ENCODE measurements at places on chromosomes 5 and 9. TPM values are rescaled to one million over a fixed set of nuclear protein-coding genes. Genes with fewer than 3 reads are reported as not detected.

DNA sequence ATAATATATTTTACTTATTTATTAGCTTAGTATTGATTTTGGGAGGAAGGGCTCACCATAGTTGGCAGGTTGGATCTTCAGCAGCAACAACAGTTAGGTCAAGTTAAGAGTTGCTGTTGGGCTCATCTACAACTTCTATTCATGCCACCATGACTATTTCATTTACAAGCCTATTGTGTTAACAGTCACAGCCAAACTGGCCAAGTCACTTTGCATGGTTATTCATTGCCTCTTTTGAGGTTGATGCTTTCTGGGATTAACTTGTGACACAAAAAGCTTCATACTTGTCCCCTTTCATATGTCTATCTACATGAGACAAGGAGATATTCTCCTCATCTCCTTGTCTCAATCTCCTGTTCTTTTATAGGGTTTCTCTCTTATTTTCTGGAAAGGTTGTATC lies 98.3 kb downstream of the WDR70 start:
- no peaks in the 10 kb centered on the region for H3K4me1 ChIP-seq
- DNase-seq = no peak
- H3K27me3 ChIP-seq = no peaks in the 10 kb centered on the region
- no peak overlapping the region for H3K4me3 ChIP-seq

DNA sequence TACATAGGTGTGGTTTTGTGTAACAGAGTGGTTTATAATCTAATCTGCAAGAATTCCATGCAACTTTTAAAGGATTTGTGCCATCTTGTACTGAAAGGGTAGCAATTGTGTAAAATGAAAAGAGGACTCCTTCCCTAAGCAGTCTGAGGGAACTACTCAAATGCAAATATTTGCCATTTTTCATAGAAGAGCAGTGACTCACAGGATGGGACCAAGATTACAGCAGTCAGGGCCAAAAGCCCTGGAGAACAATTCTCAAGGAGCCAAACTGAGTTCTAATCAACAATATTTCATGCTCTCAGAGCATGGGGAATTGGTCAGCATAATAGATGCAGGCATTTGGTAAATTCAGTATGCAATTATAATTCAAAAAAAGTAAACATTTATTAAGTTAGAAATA lies 495.8 kb downstream of the CHSY3 start:
- H3K4me3 ChIP-seq = no peak overlapping the region
- H3K27me3 ChIP-seq = no peaks in the 10 kb centered on the region
- H3K4me1 ChIP-seq = peaks cover 4% of the 10 kb centered on the region
- no peak overlapping the region for H3K27ac ChIP-seq
- H3K36me3 ChIP-seq = no peaks in the 10 kb centered on the region

- no peak overlapping the region for H3K27ac ChIP-seq
- H3K36me3 ChIP-seq = no peaks in the 10 kb centered on the region
- H3K27me3 ChIP-seq = no peaks in the 10 kb centered on the region
- H3K4me1 ChIP-seq = peaks cover 13% of the 10 kb centered on the region
Measured at GRCh38 chr5:80933036-80933435, 27.1 kb upstream of the RASGRF2 start.

GRCh38 chr5:67435032-67435431 lies 238.4 kb upstream of the CD180 start:
- no peak overlapping the region for H3K4me3 ChIP-seq
- DNase-seq = no peak
- no peaks in the 10 kb centered on the region for H3K36me3 ChIP-seq
- H3K27ac ChIP-seq = no peak overlapping the region
- H3K27me3 ChIP-seq = no peaks in the 10 kb centered on the region
- no peaks in the 10 kb centered on the region for H3K4me1 ChIP-seq

- no peaks in the 10 kb centered on the region for H3K27me3 ChIP-seq
- no peak for DNase-seq
- no peaks in the 10 kb centered on the region for H3K4me1 ChIP-seq
- H3K27ac ChIP-seq = no peak overlapping the region
- no peaks in the 10 kb centered on the region for H3K36me3 ChIP-seq
Measured at GRCh38 chr5:77011498-77011897, 18.7 kb upstream of the AGGF1 start.

EQTN gene
- not detected for total RNA-seq

- no peaks in the 10 kb centered on the region for H3K36me3 ChIP-seq
- H3K4me3 ChIP-seq = no peak overlapping the region
- no peaks in the 10 kb centered on the region for H3K4me1 ChIP-seq
- no peaks in the 10 kb centered on the region for H3K27me3 ChIP-seq
- no peak for DNase-seq
Measured at GRCh38 chr5:104594850-104595249, 1032.3 kb upstream of the NUDT12 start.

PCDHA1 gene
- not detected for total RNA-seq

DNA sequence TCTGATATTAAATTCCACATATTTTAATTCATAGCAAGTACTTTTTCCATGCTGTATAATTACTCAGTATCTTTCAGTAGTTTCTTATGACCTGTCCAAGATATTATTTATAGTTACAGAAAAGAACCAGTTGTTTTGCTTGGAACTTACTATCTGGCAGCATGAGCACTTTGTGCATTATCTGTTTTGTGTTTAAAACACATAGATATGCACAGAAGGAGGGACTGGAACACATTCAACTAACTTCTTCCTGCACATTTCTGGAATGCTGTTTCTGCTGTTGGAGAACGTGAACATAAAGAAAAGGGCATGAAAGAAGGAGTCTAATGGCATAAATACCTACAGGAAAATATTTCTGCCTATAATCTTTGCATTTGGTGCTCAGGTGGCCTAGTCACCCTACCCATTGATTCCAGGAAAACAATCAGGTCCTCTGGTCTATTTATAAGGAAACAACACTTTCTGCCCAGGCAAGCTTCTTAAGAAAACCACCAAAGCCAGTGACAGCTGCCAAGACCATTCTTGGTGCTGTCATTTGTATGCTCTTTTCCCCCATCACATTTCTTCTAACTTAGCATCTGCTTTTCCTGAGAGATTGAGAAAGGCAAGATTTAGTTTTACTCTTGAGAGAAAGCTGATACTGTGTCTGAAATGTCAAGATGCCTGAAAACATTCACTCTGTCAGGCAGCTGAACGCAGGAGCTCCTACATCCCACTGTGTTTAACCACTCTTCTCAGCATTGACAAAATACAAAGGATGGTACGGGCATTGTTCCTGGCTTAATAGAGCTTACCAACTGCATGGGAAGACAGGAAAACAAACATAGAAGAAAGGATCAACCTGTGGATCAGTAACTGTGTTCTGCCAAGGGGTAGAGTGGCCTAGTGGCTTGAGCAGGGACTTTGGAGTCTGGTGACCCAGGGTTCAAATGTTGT lies 40.3 kb downstream of the RAB3C start:
- no peak overlapping the region for H3K4me3 ChIP-seq
- no peaks in the 10 kb centered on the region for H3K4me1 ChIP-seq
- no peaks in the 10 kb centered on the region for H3K27me3 ChIP-seq
- H3K27ac ChIP-seq = no peak overlapping the region
- H3K36me3 ChIP-seq = no peaks in the 10 kb centered on the region

DNA sequence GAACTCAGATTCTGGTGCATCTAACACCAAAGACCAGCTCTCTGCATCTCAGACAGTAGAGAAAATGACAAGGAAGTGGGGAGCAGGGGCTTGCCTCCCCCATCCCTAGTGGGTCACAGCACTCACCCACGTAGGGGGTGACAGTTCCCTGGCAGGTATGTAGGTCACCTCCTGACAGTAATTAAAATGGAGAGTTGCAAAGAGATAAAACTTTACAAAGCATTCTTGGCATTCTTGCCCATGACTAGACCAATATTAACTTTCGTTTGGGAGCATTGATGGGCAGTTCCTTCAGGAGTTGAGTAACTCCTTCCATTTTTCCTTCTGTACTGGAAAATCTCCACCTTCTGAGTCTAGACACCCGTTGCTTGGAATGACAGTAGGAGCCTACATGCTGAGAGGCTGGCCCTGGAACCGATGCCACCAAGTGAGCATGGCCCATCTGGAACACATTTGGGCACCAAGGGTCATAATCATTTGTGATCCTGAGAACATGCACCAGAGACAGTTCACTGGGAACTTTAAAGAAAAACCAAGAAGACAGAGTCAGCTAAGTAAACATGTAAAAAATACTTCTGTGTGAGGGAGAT lies 81.5 kb upstream of the MSX2 start:
- no peaks in the 10 kb centered on the region for H3K4me1 ChIP-seq
- no peaks in the 10 kb centered on the region for H3K27me3 ChIP-seq
- H3K4me3 ChIP-seq = no peak overlapping the region
- H3K36me3 ChIP-seq = no peaks in the 10 kb centered on the region

ENHO gene
- 14.1 TPM for total RNA-seq

GRCh38 chr9:6272229-6272598 lies 56.0 kb upstream of the TPD52L3 start:
- no peak for DNase-seq
- no peaks in the 10 kb centered on the region for H3K27me3 ChIP-seq
- H3K4me1 ChIP-seq = no peaks in the 10 kb centered on the region
- no peaks in the 10 kb centered on the region for H3K36me3 ChIP-seq
- H3K4me3 ChIP-seq = no peak overlapping the region

- no peak for DNase-seq
- no peaks in the 10 kb centered on the region for H3K4me1 ChIP-seq
- no peaks in the 10 kb centered on the region for H3K27me3 ChIP-seq
- no peak overlapping the region for H3K4me3 ChIP-seq
Measured at GRCh38 chr9:129602598-129603415, 18.1 kb downstream of the C9orf50 start.

- H3K36me3 ChIP-seq = no peaks in the 10 kb centered on the region
- no peak overlapping the region for H3K4me3 ChIP-seq
- no peaks in the 10 kb centered on the region for H3K4me1 ChIP-seq
- H3K27ac ChIP-seq = no peak overlapping the region
- no peak for DNase-seq
Measured at GRCh38 chr5:124034083-124034700, 522.2 kb downstream of the CSNK1G3 start.

CDH9 gene
- total RNA-seq = not detected

DNA sequence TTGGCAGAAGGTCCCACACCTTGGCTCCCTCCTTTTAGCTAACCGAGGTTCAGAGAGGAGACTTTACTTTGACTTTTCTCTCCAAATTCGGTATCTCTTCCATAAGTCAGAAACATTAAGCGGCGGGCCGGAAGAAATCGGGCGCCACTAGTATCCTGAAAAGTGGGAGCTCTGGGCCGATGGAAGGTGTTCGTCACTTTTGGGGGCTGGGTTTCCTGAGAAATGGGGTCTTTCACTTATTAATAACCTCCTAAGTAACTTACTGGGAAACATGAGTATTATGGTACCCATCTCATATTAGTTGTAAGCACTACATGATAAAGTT lies 716 bp downstream of the STX17 start:
- H3K4me3 ChIP-seq = peak overlapping the region; percentile 89
- peaks cover 22% of the 10 kb centered on the region for H3K4me1 ChIP-seq
- DNase-seq = no peak
- no peak overlapping the region for H3K27ac ChIP-seq
- no peaks in the 10 kb centered on the region for H3K27me3 ChIP-seq

RNF180 gene
- total RNA-seq = 0.29 TPM

SELENOP gene
- total RNA-seq = not detected

- H3K27ac ChIP-seq = no peak overlapping the region
- no peak overlapping the region for H3K4me3 ChIP-seq
- DNase-seq = peak; percentile 16
- H3K27me3 ChIP-seq = no peaks in the 10 kb centered on the region
- H3K4me1 ChIP-seq = no peaks in the 10 kb centered on the region
Measured at GRCh38 chr5:75405296-75405695, 68.3 kb downstream of the HMGCR start.

GRCh38 chr5:170297589-170298462 lies at the start of gene LCP2:
LCP2 (minus strand) TSS chr5:170297777; CDS start chr5:170297611, 166 bp downstream.
- H3K4me3 ChIP-seq = no peak within 1 kb of the TSS
- H3K27ac ChIP-seq = no peak within 1 kb of the TSS
- H3K4me1 ChIP-seq = peaks cover 19% of the 10 kb centered on the region
- no peak for DNase-seq
- no peaks in the 10 kb centered on the region for H3K27me3 ChIP-seq

- no peaks in the 10 kb centered on the region for H3K36me3 ChIP-seq
- no peaks in the 10 kb centered on the region for H3K27me3 ChIP-seq
- no peak overlapping the region for H3K4me3 ChIP-seq
- H3K4me1 ChIP-seq = no peaks in the 10 kb centered on the region
Measured at GRCh38 chr5:173208296-173208695, 26.7 kb downstream of the NKX2-5 start.

DNA sequence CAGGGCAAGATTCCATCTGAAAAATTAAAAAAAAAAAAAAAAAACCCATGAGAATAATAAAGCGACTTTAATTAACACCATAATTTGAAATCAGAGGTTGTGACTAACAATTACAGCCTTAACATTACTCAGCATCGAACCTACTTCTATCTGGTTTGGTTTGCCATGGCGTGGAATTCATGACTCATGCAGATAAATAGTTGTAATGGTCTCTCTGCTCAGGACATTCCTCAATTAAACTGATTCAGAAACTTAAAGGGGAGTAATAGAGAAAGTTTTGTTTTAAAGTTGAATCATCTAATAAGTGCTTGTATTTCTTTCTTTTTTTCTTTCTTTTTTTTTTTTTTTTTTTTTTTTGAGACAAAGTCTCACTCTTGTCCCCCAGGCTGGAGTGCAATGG lies 135.5 kb downstream of the SPATA31D1 start:
- H3K27ac ChIP-seq = no peak overlapping the region
- H3K27me3 ChIP-seq = no peaks in the 10 kb centered on the region
- no peaks in the 10 kb centered on the region for H3K36me3 ChIP-seq
- DNase-seq = no peak

SVEP1 gene
- total RNA-seq = not detected

PCDHGA11 gene
- 9.3 TPM for total RNA-seq

TMC1 gene
- total RNA-seq = not detected

DNA sequence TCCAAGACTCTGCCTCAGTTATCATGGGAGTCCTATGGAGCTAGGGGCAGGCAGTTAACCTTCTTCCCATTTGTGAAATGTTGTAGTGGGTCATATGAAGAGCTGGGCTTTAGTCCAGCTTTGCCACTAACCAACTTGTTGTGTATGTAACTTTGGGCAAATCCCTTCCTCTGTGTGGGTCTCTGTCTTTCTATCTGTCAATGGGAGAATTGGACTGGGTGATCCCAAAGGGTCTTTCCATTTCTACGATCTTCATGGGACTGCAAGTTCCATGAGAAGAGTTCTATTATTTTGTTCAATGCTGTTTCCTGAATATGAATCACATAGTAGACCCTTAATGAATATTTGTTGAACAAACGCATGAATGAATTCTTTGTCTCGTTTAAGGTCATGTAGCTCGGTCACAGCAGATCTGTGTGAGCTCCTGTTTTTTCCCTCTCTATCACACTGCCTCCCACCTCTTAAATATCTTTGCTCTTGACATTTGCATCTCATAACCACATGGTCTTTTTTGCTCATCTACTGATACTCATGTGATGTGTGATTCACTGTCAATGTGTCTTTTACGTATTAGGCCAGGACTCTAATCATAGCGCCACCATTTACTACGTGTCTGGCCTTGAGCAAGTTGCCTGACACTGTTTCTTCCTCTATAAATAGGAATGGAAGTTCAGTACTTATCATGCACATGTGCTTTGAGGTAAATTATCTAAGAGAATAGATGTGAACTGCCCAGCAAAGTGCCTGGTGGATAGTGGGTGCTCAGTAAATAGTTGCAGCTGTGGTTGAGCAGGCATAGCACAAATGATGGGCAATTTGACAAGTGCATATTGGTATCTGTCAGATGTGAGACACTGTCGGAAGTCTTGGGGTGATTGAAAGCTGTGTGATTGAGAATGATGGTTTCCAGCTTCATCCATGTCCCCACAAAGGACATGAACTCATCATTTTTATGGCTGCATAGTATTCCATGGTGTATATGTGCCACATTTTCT lies 37.4 kb downstream of the PTTG1 start:
- H3K4me1 ChIP-seq = no peaks in the 10 kb centered on the region
- no peak for DNase-seq
- H3K27ac ChIP-seq = no peak overlapping the region
- H3K27me3 ChIP-seq = no peaks in the 10 kb centered on the region
- H3K4me3 ChIP-seq = no peak overlapping the region
- no peaks in the 10 kb centered on the region for H3K36me3 ChIP-seq
